Pulmonary artery endothelial cell (primary cell): ENCODE measurements at places on chromosomes 2 and 18. TPM values are rescaled to one million over a fixed set of nuclear protein-coding genes. Genes with fewer than 3 reads are reported as not detected.

B3GNT2 gene
- 34.6 TPM in 2 replicates for total RNA-seq

DNA sequence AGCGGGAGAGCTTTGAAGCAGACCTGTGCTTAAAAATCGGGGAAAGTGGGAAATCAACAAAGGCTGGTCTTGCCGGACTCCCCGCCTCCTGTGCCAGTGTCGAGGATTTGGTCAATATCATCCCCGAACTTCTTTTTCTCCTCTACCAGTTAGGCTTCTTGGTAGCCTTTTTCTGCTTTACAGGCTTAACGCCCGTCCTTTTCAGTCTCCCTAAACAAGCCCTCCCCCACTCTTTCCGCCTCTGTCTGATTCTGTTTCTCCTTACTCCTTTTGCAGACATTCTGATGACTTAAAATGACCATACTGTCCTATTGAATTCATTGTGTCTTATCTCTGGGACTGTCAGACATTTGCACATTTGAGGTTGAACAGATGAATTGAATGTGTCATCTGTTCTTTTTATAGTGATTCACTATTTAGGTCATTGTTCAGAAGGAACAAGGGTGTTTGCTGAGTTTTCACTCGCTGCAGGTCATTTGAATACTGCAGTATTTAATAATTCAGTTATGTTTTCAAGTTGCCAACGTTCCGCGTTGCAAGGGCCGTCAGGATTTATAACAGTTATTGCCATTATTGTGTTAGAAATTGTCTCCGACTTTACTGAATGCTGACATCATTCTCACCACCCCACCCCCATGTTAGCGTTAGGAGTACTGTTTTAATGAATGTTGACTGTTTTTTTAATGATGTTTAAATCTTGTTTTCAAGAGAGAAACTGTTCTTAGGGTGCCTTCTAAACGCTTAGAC lies 1.1 kb downstream of the ITGAV start:
- DNase-seq: no peak

LYG1 gene
- total RNA-seq: 0.26 and 0.39 TPM in 2 replicates

- DNase-seq: no peak
These were observed 9.3 kb downstream of the RHOB start for GRCh38 chr2:20456116-20456571.

GRCh38 chr2:110149330-110150220 lies 34.0 kb upstream of the MALL start:
- DNase-seq: peak; percentile 86

TDRD15 gene
- total RNA-seq: not detected in 2 replicates

EMILIN1 gene
- total RNA-seq: 13.8 and 21.6 TPM in 2 replicates

DNA sequence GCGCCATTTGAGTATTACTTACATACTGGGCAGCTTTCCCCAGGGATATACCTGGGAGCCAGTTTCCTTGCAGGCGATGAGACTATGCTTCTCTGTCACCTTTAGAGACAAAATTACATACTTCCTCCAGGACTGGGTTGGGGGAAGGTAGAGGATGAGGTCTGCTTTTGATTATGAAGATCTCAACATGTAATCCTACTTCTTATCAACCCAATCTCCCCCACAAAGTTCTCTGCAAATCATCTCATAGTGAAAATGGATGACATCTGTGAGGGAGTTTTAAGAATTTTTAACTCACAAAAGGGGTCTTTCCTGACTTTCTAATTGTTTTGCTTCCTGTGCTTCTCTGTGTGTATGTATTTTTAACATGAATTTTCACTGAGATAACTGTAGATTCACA lies 81.9 kb downstream of the TMEM131 start:
- DNase-seq: no peak

IL1RN gene
- not detected in 2 replicates for total RNA-seq

- no peak for DNase-seq
These were observed 12.5 kb downstream of the GRP start for GRCh38 chr18:59232309-59233016.

DNA sequence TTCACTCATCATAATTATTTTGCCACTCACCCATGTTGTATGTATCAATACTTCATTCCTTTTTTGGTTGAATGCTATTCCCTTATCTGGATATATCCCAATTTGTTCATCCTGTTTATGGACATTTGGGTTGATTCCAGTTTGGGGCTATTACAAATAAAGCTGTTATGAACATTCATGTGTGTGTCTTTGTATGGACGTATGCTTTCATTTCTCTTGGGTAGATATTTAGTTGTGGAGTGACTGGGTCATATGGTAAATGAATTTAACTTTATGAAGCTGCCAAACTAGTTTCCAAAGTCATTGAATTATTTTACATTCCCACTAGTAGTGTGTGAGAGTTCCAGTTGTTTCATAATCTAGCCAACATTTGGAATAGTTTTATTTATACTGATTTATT lies 2.7 kb downstream of the FAM228B start:
- DNase-seq: no peak

CIB4 gene
- total RNA-seq: not detected in 2 replicates

SLC23A3 gene
- 0.59 and 2.2 TPM in 2 replicates for total RNA-seq

GRCh38 chr2:108448678-108449409 lies at the start of gene GCC2:
TSS of gene GCC2 (plus strand) at chr2:108449206. CDS start at chr2:108449275, 69 bp downstream.
- peak; percentile 70 for DNase-seq

TMEM237 gene
- total RNA-seq: 31.5 and 81.9 TPM in 2 replicates

GRCh38 chr2:65425276-65425675 lies 7.1 kb downstream of the SPRED2 start:
- DNase-seq: no peak

HOXD12 gene
- total RNA-seq: not detected in 2 replicates

POTEI gene
- total RNA-seq: 0.07 TPM in 2 replicates
